Colonic mucosa (tissue), 4 donors: ENCODE measurements at places on chromosomes 2 and 18. TPM values are rescaled to one million over a fixed set of nuclear protein-coding genes. Genes with fewer than 3 reads are reported as not detected.

DNA sequence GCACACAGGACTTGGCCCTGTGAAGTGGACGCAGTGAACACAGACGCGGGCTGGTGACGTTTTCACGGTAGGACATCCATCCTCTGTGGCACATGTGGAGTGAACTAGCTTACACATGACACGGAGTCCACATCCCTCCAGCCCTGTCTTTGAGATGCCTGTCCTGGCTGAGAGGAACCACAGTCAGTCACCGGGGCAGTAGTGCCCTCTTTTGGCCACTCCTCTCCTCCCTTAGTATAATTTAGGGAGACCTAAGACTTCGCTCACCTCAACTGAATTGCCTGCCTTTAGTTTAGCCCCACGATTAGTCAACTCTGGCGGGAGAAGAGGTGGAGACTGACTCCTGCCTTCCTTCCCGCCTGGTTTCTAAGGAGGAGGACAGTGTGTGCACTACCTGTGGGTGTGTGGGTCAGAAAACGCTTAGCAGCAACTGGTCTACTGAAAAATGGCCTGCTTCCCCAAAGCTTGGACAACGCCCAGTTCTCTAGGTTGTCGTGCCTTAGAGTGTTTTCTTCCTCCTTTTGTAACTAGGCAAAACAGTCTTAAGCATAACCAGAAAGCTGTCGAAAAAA is 70.6 kb downstream of the MBP start:
- H3K27me3 ChIP-seq: no peaks in the 10 kb centered on the region
- peak overlapping the region; percentile 70 for H3K27ac ChIP-seq
- DNase-seq: no peak
- no peak overlapping the region for H3K4me3 ChIP-seq
- peaks cover 7% of the 10 kb centered on the region for H3K4me1 ChIP-seq
- H3K36me3 ChIP-seq: no peaks in the 10 kb centered on the region

DNA sequence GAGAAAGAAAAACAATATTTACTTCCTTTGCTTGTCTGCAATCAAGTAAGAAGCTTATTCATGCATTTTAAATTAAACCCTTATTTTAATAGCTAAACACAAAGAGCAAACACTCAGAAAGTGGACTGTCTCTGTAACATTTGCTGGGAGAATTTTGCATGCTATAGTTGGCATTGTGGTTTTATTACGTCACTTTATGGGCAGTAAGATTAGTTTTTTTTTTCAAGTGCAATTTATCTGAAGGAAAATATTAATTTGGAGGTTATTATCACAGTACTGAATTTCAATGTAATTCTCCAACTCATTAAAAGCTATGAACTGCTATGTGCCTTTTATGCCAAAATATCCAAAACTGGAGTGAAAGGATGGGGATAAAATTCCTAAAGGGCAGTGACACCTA is 103.3 kb downstream of the TMEFF2 start:
- no peaks in the 10 kb centered on the region for H3K4me1 ChIP-seq
- no peaks in the 10 kb centered on the region for H3K27me3 ChIP-seq
- no peak overlapping the region for H3K27ac ChIP-seq
- DNase-seq: no peak
- H3K36me3 ChIP-seq: no peaks in the 10 kb centered on the region
- H3K4me3 ChIP-seq: no peak overlapping the region

DNA sequence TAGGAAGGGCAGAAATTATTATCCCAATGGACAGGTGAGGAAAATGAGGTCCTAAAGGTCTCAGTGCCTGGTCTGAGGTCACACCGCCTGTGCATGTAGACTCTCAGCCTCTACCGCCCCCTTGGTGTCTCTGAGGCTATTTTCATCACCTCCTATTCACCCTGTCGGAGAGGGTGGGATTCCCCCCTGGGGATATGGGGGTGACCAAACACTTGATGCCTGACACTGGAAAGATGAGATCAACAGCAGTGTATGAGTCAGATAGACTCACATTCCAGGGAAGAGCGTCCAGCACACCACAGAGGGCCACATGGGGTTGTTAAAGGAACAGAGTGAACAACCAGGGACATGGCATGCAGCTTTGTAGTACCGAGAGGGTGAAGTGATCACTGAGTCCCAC is 199.7 kb downstream of the SMAD2 start:
- no peaks in the 10 kb centered on the region for H3K36me3 ChIP-seq
- DNase-seq: no peak
- no peak overlapping the region for H3K27ac ChIP-seq
- H3K4me3 ChIP-seq: no peak overlapping the region
- H3K27me3 ChIP-seq: no peaks in the 10 kb centered on the region

Gene ATP6V1C2
- 1.4 TPM for total RNA-seq

DNA sequence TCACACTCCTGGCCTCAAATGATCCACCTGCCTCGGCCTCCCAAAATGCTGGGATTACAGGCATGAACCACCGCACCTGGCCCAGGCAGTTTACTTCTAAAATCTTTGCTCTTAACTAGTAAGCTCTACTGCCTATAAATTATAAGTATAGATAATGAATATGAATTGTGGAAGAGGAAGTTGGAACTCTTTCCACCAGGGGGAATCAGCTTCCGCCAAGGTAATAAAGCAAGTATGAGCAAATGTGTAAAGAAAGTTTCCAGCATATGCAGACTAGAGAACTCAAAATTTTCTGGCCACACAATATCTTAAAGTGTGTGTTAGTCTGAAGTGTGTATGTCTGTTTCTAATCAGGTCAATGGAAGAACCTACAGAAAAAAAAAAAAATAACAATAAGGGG is 68.1 kb downstream of the RMDN2 start:
- no peak overlapping the region for H3K27ac ChIP-seq
- no peak for DNase-seq
- no peak overlapping the region for H3K4me3 ChIP-seq
- no peaks in the 10 kb centered on the region for H3K4me1 ChIP-seq
- no peaks in the 10 kb centered on the region for H3K36me3 ChIP-seq
- no peaks in the 10 kb centered on the region for H3K27me3 ChIP-seq

Gene PARD3B
- 20.0 TPM for total RNA-seq

- no peaks in the 10 kb centered on the region for H3K4me1 ChIP-seq
- no peak for DNase-seq
- H3K27me3 ChIP-seq: no peaks in the 10 kb centered on the region
- H3K36me3 ChIP-seq: no peaks in the 10 kb centered on the region
Observed at GRCh38 chr2:98872526-98872925, 63.5 kb downstream of the CRACDL start.

GRCh38 chr18:52323802-52324201 is 16.2 kb upstream of the DCC start:
- no peak overlapping the region for H3K27ac ChIP-seq
- H3K4me1 ChIP-seq: no peaks in the 10 kb centered on the region
- H3K27me3 ChIP-seq: no peaks in the 10 kb centered on the region
- no peak overlapping the region for H3K4me3 ChIP-seq

Gene KRTCAP3
- total RNA-seq: 147 TPM

Gene PLA2R1
- 6.7 TPM for total RNA-seq

DNA sequence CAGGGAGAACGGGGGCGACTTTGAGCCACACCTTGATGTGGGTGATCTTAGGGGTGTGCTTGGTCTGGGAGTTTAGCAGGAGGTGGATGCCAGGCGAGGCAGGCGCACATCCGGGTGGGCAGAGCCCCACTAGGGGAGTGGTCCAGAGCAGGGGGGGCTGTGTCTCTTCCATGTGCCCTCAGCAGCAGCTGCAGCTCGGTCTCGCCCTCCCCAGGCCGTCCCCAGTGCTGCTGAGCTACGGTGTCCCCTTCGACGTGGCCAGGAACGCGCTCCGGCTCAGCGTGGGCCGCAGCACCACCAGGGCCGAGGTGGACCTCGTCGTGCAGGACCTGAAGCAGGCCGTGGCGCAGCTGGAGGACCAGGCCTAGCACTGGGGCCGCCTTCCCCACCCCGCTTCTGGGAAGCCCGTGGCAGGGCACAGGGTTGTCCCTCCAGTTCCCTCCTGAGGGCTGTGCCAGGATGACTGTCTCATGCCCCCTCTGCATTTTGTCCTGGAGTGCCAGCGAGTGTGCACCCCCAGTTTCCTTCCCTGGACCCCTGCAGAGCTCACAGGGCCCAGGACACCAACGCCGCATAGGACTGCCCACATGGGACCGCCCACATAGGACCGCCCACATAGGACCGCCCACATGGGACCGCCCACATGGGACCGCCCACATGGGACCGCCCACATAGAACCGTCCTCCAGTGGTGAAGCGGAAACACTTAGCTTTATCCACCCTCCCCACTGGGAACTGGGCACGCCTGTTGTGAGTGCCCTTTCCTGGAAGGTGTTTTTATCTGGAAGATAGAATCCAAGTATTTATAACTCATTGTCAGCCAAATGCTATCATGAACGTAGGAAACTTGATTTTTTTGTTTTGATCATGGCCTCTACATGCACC is 1.9 kb upstream of the ESPNL start:
- H3K36me3 ChIP-seq: no peaks in the 10 kb centered on the region
- no peak overlapping the region for H3K4me3 ChIP-seq

DNA sequence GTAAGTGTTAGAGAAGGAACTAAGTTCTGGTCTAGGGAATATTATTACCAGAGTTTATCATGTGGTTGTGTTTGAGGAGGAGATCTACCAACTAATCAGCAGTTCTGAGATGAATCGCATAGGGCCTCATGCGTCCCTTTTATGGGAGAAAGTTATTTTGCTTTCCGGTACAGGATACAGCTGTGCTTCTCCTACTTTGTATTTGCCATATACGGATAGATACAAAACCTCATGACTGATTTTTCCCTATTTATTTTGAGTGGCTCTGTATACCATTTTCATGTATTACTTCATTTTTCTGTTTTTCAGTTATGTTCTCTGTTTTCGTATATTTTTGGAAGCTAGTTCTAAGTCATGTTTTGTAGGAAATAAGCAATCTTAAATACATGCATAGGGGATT is 66.8 kb downstream of the ACSL3 start:
- H3K27me3 ChIP-seq: no peaks in the 10 kb centered on the region
- no peak overlapping the region for H3K27ac ChIP-seq
- no peak for DNase-seq
- no peaks in the 10 kb centered on the region for H3K4me1 ChIP-seq
- no peak overlapping the region for H3K4me3 ChIP-seq
- peaks cover 4% of the 10 kb centered on the region for H3K36me3 ChIP-seq

DNA sequence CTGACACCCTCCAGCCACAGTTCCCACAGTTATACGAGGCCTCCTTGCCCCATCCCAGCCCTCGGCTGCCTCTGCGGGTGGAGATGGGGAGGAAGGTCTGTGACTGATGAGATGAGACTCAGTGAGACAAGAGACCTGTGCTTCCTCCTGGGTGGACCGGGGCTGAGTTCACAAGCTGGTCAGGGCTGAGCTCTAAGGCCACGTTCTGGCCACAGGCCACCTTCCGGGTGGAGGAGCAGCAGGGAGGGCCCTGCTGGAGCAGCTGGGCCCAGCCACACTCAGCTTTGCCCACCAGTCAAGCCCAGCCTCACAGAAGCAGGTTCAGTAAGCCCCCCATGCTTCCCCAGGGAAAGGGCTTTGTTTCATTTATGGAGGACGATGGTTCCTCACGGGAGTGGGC is 214.7 kb downstream of the ANKRD30B start:
- no peaks in the 10 kb centered on the region for H3K4me1 ChIP-seq
- H3K27me3 ChIP-seq: no peaks in the 10 kb centered on the region
- no peak overlapping the region for H3K4me3 ChIP-seq

Gene FAM168B
- 93.5 TPM for total RNA-seq

Gene MAL
- 3.5 TPM for total RNA-seq

GRCh38 chr2:152456262-152456661 is 121.3 kb downstream of the FMNL2 start:
- no peak overlapping the region for H3K4me3 ChIP-seq
- H3K36me3 ChIP-seq: no peaks in the 10 kb centered on the region
- H3K4me1 ChIP-seq: no peaks in the 10 kb centered on the region
- no peaks in the 10 kb centered on the region for H3K27me3 ChIP-seq
- no peak overlapping the region for H3K27ac ChIP-seq
- no peak for DNase-seq

Gene SCN9A
- total RNA-seq: 6.4 TPM

GRCh38 chr2:165348441-165348840 is 109.2 kb downstream of the SCN2A start:
- no peak overlapping the region for H3K4me3 ChIP-seq
- H3K36me3 ChIP-seq: no peaks in the 10 kb centered on the region
- no peak for DNase-seq
- H3K27ac ChIP-seq: no peak overlapping the region
- H3K4me1 ChIP-seq: no peaks in the 10 kb centered on the region

Gene KCNE4
- 0.42 TPM for total RNA-seq

Gene RAPGEF4
- 1.3 TPM for total RNA-seq

GRCh38 chr2:40353231-40353630 is 98.7 kb downstream of the SLC8A1 start:
- no peaks in the 10 kb centered on the region for H3K27me3 ChIP-seq
- H3K4me1 ChIP-seq: no peaks in the 10 kb centered on the region
- no peaks in the 10 kb centered on the region for H3K36me3 ChIP-seq
- no peak for DNase-seq
- H3K27ac ChIP-seq: no peak overlapping the region

DNA sequence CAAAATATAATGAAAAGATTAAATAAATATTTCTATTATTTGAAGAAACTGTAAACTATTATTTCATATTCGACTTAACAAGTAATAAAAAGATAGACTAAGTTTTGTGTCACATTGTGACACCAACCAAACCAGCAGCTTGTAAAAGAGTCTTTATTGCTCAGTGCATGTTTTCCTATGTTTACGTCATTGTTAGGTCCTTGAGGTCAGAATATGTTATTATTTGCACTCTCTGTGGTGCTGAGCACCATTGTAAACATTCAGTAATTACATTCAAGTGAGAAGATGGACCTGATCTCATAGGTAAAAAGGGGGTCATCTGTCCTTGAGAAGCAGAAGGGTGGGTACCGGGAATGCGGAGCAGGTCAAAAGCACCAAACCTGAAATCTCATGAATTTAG is 1999.1 kb upstream of the CELF4 start:
- H3K4me3 ChIP-seq: no peak overlapping the region
- no peak for DNase-seq
- H3K27me3 ChIP-seq: no peaks in the 10 kb centered on the region
- no peaks in the 10 kb centered on the region for H3K36me3 ChIP-seq
- no peaks in the 10 kb centered on the region for H3K4me1 ChIP-seq

Gene HRH4
- total RNA-seq: not detected

GRCh38 chr2:231348704-231349373 is 46.7 kb upstream of the B3GNT7 start:
- no peaks in the 10 kb centered on the region for H3K36me3 ChIP-seq
- no peaks in the 10 kb centered on the region for H3K4me1 ChIP-seq

DNA sequence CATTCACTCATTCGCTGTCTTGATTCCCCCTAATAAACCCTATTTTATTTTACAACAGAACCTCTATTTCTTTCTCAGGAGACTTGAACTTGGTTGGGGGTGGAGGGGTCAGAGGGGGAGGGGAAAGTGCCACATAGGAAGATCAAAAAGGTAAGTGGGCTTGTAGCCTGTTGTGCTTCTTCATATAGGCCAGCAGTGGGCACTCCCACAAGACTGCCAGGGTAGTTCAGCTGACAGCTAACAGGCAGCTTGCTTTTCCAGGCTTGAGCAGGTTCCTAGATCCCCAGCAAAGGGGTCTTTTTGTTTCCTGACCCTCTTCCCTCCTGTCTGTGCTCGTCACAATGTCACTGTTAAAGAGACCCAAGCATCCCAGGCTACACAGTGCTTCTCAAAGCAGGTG is 829 bp upstream of the KIAA2012 start:
- no peak overlapping the region for H3K4me3 ChIP-seq
- H3K4me1 ChIP-seq: peaks cover 5% of the 10 kb centered on the region
- H3K27ac ChIP-seq: no peak overlapping the region
- DNase-seq: no peak
- H3K36me3 ChIP-seq: no peaks in the 10 kb centered on the region
- no peaks in the 10 kb centered on the region for H3K27me3 ChIP-seq

Gene UCN
- 0.74 TPM for total RNA-seq
